ENCODE measurements at places on chromosomes 1 and 21.
A peak's percentile ranks its signal among the peaks of the same experiment; 100 is the strongest.

- DNase-seq: no peak
These were observed 267.9 kb downstream of the HHAT start for GRCh38 chr1:210596641-210597040.

DNA sequence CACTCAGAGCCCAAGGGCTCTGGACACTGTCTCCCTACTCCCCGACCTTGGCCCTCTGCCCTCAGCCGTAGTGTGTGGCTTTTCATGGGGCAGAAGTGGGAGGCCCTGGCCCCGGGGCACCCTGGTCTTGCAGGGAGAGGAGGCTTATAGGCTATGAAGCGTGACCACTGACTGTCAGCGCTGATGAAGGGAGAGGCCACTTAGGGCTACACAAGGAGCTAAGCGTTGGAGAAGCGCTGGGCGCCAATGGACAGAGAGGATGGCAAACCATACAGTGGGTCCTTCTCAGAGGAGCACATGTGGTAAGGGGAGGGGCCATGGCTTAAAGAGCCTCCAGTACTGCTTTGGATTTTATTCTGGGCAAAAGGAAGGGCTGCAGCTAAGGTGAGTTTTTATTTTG is 7.9 kb downstream of the CRABP2 start:
- no peak for DNase-seq

DNA sequence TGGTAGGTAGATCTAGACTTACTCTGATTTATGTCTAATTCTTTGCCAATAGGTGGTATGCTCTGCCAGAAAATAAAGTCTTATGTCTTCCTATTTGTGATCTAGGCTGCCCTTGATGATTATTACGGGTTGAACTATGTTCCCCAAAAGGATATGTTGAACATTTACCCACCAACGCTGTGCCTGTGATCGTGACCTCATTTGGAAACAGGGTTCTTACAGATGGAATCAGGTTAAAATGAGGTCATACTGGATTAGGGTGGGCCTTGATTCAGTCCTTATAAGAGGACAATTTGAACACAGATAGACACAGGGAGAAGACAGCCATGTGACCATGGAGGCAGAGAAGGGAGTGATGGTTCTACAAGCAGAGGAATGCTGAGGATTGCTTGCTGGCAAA is 95.1 kb upstream of the BCAR3 start:
- no peak for DNase-seq

DNA sequence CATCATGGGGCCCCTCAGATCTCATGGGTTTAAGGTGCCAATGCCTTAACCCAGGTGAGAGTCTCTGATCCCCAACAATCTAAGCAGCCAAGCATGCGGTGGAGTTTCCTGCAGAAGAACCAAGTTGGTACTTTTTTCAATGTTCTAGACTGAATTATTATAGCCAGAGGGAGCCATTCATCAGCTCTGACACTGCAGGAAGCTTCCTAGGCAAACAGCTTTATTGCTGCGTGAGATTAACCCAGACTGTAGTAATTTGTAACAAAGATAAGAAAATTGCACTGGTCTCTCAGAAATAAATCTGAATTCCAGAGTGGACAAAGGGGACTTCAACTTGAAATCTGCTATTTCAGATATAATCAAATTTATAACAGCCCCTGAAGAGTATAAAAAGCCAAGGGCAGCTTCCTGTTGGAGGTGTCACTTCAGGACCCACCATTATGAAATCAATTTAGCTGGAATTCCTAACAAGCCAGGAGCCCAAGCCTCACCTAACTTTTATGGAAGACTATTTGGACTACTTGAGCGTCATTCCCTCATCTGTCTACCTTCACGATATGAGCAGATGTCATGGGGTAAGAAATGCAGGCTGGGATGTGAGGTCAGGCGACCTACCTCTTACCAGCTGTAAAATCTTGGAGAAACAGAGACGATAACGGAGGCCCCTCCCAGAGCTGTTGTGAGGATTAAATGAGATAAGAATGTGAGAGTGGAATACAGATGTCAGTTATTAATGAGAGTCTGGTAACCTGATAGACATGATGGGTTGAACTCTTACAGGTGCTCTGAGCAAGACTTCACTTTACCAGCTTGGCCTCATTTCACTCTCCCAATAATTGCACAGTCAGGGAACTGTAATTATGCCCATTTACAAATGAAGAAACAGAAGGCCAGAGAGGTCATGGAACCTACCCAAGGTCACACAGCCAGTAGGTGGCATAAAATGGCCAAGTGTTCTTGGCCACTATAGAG is 135.1 kb downstream of the RRAGC start:
- no peak for DNase-seq

DNA sequence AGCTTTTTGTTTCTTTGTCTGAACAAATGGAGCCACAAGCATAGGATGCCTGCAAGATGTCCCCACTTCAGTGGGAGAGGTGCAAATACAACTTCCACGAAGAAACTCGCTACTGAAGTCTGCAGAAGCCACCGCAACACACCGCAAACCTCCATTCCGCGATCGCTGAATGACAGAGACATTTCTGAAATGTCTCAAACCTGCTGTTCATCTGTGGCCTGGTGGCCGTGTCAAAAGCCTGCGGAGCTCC is 1.0 kb downstream of the TP53BP2 start:
- DNase-seq: peak; percentile 79

All from stimulated activated CD8-positive, alpha-beta memory T cell treated with anti-CD3 and anti-CD28 coated beads, Interleukin-4, amount 100 ng/mL, for 48 hours (primary cell).